Mesenchymal stem cell (in vitro differentiated cells and primary cell): ENCODE measurements at places on chromosomes 16 and 17.

- peak; percentile 26 for DNase-seq
Observed at GRCh38 chr16:74667255-74667700, 601 bp upstream of the RFWD3 start.

DNA sequence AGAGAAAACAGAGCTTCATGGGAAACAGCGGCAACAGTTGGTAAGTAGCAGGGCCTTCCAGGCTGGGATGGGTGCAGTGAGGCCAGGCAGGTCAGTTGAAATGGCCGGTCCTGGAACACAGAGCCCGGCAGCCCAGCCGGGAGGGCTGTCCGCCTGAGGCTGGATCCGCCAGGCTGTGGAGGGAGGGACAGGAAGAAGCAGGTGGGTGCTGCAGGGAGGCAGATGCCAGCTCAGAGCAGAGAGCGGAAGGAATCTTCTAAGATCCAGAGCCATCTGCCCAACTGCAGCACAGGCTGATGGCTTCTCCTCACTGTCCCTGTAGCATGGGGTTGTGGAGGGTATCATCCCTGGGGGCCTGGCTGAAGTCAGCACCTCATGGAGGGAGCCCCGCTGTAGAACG, 599 bp downstream of the RNF112 start:
- no peak for DNase-seq

DNA sequence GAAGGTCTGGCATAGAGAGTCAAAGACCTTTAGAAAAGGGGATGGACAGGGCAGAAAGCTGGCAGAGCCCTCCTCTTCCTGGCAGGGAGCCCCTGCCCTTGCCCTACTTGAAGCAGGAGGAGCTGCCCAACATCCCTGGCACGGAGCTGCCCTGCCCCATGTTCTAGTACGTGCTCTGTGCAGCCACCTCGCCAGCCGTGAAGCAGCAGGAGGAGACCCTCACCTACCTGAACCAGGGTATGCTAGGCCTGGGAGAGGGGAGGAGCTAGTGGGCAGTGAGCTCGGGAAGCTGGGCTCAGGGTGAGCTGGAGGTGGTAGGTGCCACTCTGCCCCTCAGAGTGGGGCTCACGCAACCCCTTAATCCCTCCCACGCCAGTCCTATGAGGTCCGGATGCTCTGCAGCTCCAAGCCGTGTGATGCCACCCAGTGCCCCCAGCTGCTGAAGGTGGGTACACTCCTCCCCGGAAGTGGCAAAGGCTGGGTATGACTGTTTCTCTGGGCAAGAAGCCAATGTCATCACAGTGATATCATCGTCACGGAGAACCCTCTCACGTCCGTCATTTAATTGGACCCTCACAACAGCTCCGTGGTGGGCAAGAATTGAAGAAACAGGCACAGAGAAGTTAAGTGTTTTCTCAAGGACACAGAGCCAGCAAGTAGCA, 12.7 kb upstream of the STAC2 start:
- DNase-seq, result no peak

GRCh38 chr17:5557485-5557884, 26.8 kb downstream of the NLRP1 start:
- peak; percentile 51 for DNase-seq

DNA sequence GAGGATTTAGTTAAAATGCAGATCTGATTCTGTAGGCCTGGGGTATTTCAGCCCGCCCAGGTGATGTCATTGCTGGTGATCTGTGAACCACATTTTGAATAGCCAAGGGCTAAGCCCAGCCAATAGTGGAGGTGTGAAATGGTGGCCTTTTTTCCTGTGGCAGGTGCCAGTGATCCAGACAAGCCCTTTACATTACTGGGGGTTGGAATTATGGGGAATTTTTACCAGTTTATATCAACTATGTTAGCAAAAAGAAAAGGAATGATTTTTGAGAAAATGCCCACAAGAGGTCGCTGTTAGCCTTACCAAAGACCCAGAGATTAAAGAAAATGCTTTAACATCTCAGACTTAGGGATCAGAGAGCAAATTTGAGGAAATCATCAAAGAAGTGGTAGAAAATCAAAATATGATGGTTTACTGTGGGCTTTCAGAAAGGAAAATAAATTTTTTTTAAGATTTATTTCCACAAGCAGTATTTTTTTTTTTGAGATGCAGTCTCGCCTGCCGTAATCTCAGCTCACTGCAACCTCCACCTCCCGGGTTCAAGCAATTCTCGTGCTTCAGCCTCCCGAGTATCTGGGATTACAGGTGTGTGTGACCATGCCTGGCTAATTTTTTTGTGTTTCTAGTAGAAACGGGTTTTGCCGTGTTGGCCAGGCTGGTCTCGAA, 3.9 kb downstream of the VPS35L start:
- peak; percentile 73 for DNase-seq

DNA sequence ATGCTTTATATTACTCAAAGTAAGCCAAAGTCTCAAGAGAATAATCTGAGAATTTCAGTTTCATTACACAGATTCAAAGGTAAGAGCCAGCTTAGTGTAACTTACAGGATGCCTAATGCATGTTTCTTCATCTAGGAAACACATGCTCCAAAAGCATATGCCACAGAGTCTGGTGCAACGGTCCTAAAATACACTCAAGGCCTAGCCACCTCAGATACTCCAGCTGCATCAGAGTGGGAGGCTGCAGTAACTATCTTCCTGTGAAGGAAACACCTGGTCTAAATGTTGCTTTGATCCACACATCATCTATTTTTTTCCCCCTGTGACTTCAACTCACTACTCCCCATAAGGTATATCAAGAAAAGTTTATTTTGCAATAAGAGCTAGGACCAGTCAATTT, 51.6 kb upstream of the CORO6 start:
- no peak for DNase-seq

GRCh38 chr17:30352240-30352814, 18.5 kb upstream of the TMIGD1 start:
- no peak for DNase-seq

DNA sequence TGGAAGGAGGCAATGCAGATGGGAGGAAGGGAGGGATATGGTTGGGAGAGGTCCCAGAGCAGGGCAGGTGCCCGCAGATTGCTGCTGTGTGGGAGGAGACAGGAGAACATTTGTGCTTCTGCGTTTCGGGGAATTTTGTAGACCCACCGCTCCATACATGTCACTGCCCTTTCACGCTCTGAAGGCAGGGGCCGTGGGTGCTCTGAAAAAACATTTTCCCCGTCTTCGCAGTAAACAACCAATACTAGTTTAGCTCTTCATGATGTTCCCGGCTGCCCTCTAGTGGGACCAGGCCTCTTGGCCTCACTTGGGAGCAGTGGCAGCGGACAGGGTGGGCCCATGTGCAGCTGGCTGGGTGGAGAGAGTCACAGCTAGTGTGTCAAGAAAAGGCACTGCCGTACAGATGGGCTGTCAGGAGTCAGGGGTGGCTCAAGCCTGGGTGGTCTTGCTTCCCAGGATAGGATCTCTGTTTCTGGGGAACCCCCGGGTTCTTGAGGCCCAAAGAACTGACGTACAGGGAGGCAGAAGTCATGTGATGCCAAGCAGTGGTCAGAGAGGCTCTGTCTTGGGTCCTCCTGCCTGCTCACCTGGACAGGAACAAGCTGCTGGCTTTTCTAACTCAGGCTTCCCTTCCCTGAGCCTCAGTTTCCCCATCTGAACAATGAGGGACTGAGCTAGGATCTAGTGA, 46.5 kb upstream of the CPNE2 start:
- peak; percentile 72 for DNase-seq

DNA sequence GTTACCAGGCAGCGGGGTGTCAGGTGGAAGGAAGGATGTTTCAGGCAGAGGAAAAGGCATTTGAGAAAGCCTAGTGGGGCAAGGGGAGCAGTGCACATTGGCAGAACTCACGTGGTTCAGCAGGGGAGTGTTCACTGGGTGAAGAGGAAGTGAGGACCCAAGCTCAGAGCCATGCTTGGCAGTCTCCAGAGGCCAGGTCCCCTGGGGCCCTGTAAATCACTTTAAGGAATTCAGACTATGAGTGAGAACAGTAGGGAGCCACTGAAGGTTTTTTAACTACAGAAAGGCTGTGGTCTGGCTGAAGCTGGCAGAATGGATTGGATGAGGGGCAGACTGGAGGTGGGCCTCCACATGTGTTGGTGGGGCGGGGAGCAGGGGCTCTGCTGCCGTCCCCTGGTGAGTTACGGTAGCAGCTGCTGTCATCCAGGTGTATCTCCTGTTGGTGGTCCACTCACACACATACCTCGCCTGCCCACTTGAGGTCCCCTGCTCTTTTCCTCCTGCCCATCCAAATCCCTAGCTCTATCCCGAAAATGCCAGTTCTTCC, 5.1 kb downstream of the CLEC16A start:
- DNase-seq, result no peak

GRCh38 chr17:6233856-6234255, 163.7 kb downstream of the WSCD1 start:
- DNase-seq, result no peak

GRCh38 chr17:37024181-37024637, 75.5 kb downstream of the AATF start:
- no peak for DNase-seq

DNA sequence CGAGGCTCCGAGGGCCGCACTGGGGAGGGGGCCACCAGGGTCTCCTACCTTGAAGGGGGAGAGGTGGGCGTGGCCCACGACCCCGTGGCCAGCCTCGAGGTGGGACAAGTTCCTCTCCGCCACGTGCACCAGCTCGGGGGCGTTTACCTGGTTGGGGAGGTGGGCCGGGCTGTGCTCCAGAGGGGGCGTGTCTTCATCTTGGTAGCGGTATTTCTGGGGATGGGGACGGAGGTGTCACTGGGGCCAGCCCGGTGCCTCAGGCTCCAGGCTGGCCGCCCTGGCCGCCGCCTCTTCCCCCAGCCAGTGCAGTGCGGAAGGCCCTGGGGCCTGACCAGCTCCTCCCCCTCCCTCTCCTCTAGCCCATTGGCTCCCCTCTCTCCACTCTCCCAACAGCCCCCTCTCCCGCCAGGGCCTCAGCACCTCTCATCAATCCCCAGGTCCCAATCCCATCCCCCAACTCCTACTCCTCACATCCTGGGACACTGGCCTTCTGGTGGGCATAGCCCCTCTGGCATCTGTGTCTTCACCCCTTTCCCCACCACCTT, 11.5 kb downstream of the DLG4 start:
- DNase-seq, result no peak

GRCh38 chr16:84826558-84826941, 6.8 kb downstream of the CRISPLD2 start:
- DNase-seq, result peak; percentile 93

DNA sequence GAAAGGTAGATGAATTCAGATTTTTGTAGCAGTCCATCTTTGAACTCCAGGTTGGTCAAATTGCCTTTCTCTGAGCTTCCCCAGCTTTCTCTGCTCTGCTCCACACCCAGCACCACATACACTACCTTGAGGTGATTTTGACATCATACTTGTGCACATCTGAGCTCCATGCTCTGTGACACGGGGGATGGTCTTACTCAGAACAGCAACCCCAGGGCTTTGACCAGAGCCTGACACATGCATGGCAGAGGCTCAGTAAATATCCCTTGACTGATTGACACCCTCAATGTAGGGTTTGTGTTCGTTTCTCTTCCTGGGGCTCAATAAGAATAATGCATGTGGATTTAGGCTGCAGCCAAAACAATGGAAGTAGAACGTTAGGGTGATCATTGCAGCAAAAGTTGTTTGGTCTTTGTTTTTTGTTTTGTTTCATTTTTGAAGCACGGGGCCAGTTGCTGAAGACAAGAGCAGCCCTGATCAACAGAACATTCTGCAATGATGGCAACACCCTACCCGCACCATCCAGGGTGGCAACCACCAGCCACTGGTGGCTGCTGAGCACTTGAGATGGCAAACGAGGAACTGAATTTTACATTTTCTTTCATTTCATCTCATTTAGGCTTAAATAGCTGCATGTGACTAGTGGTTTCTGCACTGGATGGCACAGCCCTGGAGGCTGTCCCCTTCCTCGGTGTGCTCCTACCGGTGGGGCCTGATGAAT, 224.8 kb upstream of the TNRC6C start:
- DNase-seq, result no peak

DNA sequence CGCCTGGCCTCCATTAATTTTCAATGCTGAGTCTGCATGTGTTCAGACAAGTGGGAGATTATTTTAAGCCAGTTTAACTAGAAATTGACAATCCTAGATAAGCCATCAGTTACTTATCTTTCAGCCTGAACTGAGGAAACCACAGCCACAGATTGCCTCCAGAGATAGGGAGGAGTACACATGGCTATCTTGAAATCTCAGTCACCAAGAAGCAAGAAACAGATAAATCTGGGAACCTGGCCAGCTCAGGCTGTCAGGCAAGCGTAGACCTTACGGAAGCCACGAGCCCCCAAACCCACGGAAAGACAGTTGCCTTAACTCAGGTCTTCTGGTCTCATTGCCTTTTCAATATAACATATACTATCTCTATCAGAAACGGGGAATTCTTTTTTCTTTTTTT, 2.0 kb upstream of the GLG1 start:
- no peak for DNase-seq

DNA sequence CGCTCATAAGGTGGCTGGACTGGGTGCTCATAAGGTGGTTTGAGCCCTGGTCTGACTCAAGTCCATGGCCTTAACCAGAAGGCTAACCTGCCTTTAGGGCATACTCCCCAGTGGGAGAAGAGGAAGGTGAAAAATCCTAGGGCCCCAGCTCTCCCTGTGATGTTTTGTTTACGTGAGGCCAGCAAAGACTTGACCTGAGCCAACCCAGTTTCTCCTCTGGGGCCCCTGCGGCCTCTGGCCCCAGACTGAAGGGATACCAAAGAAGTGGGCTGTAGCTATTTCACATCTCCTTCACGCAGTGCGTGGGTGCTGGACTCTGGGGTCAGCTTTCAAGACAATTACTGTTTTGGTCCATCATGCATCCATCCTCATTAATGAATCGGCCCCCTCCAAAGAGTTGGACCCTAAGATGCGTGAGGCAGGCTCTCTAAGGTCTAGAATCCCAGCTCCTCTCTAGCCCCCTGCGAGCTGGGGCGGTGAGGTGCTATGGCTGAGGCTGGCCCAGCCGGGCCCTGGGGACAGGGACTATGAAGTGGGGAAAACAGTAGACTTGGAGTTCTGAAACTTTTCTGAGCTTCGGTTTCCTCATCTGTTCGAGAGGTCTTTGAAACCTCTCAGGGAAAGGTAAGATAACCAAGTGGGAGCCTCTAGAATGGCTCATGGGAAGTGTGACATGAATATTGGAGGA, 1.5 kb downstream of the SH2B1 start:
- DNase-seq, result no peak

DNA sequence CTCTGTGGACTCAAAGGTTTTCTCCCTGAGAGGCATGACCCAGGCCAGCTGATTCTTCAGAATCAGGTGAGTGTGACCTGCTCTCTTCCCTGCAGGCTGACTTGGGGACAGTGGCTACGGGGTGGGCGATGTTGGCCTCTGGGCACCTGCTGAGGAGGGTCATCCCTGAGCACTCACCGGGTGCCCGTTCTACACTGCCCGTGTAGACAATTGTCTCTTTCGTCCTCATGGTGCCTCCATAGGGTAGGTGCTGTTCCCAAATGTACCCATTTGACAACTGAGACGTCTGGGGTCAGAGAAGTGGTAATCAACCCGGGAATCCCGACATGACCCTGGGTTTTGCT, 74.8 kb downstream of the GOSR1 start:
- no peak for DNase-seq

- no peak for DNase-seq
Observed at GRCh38 chr17:11282586-11282985, 41.6 kb downstream of the SHISA6 start.

DNA sequence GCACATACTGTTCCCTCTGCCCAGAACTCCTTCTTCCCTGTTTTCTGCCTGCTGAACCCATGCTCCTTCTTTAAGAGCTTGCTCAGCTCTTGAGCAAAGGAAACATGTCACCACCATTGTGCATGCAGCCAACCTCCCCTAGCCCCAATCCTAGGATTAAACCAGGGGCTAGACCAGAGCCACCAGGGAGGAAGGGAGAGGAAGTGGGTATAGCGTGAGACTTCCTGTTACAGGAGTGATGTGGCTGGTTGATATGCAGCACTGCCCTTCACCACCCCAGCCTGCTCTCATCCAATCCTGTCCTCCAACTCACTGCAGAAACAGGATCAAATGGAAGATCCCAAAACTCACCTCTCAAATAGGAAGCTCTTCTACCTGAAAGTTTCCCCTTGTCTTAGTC, 67.1 kb upstream of the CDH5 start:
- DNase-seq, result no peak
